ENCODE measurements at places on chromosomes 12 and 14.
A peak's percentile ranks its signal among the peaks of the same experiment; 100 is the strongest.

DNA sequence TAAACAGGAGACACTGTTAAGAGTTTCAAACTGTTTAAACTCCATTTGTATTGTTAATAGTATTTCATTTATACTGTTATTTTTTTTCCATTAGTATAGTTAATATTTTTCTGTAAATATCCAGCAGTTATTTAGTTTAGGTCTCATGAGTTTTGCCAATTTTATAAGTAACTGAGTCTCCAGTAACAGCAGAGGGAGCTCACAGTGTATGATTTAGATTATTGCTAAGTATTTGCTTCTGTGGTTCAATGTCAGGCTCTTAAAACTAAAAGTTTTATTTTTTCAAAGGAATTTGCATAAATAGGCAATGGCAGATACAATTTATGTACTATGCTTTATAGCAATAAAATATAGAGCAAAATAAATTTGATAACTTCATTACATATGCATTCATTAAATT, 209.7 kb downstream of the ATXN7L3B start:
- no peak overlapping the region for H3K4me3 ChIP-seq
- DNase-seq, result no peak
- no peak overlapping the region for H3K27ac ChIP-seq
- H3K4me1 ChIP-seq, result no peaks in the 10 kb centered on the region

- no peaks in the 10 kb centered on the region for H3K36me3 ChIP-seq
- DNase-seq, result no peak
- H3K27me3 ChIP-seq, result peaks cover 8% of the 10 kb centered on the region
- no peaks in the 10 kb centered on the region for H3K4me1 ChIP-seq
- H3K27ac ChIP-seq, result no peak overlapping the region
- no peak overlapping the region for H3K4me3 ChIP-seq
These were observed 14.0 kb downstream of the CCER1 start for GRCh38 chr12:90940872-90941499.

GRCh38 chr14:88312257-88312656, 10.8 kb downstream of the KCNK10 start:
- H3K4me1 ChIP-seq, result no peaks in the 10 kb centered on the region
- DNase-seq, result no peak
- H3K36me3 ChIP-seq, result peaks cover 3% of the 10 kb centered on the region
- H3K27me3 ChIP-seq, result peaks cover 5% of the 10 kb centered on the region
- no peak overlapping the region for H3K4me3 ChIP-seq

- no peak overlapping the region for H3K27ac ChIP-seq
- H3K4me3 ChIP-seq, result no peak overlapping the region
- H3K27me3 ChIP-seq, result no peaks in the 10 kb centered on the region
- no peaks in the 10 kb centered on the region for H3K4me1 ChIP-seq
- H3K36me3 ChIP-seq, result no peaks in the 10 kb centered on the region
- no peak for DNase-seq
These were observed 168.7 kb upstream of the CNOT2 start for GRCh38 chr12:70074510-70074909.

DNA sequence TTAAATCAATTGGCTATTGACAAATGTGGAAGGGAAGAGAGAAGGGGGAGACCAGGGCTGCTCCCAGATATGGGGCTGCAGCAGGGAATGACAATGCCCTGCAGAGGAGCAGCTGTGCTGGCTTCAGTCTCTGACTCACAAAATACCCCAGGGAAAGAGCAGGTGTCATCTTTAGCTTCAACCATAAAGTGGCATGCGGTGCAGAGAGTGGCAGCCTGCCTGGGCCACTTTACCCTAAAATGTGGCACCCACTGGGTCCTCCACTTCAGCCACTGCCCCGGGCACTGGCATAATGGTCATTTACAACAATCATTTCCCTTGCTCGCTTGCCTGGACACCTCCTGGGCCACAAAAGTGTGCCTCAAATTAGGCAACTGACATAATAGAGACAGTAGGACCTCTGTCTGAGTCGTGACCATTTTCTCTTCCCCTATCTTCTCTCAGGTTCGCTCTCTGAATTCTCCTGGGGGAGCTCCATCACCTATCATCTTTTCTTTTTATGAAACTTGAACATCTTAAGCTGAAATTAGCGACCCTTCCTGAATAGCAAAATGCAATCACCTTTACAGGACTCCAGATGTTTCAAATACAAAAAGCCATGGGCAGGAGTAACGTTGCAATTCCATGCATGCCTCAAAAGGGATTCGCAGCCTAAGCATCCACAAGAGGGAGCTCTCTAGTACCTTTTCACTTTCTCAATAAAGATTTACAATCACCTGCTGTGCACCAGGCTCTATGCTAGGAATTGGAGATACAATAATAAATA, 179.9 kb upstream of the ATF7IP start:
- no peak overlapping the region for H3K4me3 ChIP-seq
- peaks cover 6% of the 10 kb centered on the region for H3K27me3 ChIP-seq
- no peak overlapping the region for H3K27ac ChIP-seq
- peak; percentile 32 for DNase-seq

DNA sequence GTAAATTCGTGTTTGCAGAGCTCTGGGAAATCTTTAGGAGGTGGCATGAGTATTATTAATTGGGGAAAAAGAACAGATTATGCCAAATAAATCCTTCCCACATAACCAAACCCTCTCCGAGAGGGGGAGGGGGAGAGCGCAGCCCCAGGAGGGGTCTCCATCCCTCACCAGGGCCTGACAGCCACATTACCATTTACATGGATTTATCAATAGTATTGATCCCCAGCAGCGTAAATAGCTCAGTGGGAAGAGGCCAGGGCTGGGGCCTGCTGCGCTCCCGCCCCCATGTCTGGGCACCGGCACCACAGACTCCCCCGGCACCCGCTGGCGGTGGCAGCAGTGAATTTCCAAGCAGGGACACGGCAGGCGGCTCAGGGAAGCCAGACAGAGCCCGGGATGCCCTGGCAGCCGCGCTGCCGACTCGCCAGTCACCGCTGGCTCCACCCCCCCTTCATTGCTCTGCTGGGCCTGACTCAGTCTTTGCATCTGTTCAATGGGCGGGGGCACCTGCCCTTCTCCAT, 2.4 kb downstream of the NCOR2 start:
- no peaks in the 10 kb centered on the region for H3K27me3 ChIP-seq
- no peak overlapping the region for H3K27ac ChIP-seq

- H3K27ac ChIP-seq, result no peak overlapping the region
- H3K4me3 ChIP-seq, result no peak overlapping the region
These were observed 164.1 kb upstream of the CDKN3 start for GRCh38 chr14:54232735-54233134.

Measured in naive thymus-derived CD8-positive, alpha-beta T cell (primary cell).